ENCODE measurements at places on chromosomes 5 and 9. TPM values are rescaled to one million over a fixed set of nuclear protein-coding genes. Genes with fewer than 3 reads are reported as not detected.

HNRNPH1 gene
- polyA plus RNA-seq, result 395 TPM

PROB1 gene
- 1.5 TPM for polyA plus RNA-seq

N4BP3 gene
- polyA plus RNA-seq, result 1.4 TPM

C5orf52 gene
- 35.0 TPM for polyA plus RNA-seq

TIGD6 gene
- 11.2 TPM for polyA plus RNA-seq

TRPM6 gene
- 2.8 TPM for polyA plus RNA-seq

LRRTM2 gene
- 0.09 TPM for polyA plus RNA-seq

PHF24 gene
- 44.8 TPM for polyA plus RNA-seq

FGD3 gene
- polyA plus RNA-seq, result 14.0 TPM

KYAT1 gene
- polyA plus RNA-seq, result 11.6 TPM
